ENCODE measurements at places on chromosomes 2 and 18. TPM values are rescaled to one million over a fixed set of nuclear protein-coding genes. Genes with fewer than 3 reads are reported as not detected.

Gene SLC14A1
- 2.4 TPM for polyA plus RNA-seq

Gene SP110
- polyA plus RNA-seq, result 10.4 TPM

Gene SRD5A2
- polyA plus RNA-seq, result not detected

Gene ZSWIM2
- 0.05 TPM for polyA plus RNA-seq

Measured in SK-N-SH (cell line).